Omental fat pad (tissue), 4 donors: ENCODE measurements at places on chromosomes 11 and 22.

- no peak for DNase-seq
These were observed 10.3 kb upstream of the FADD start for GRCh38 chr11:70192666-70193410.

GRCh38 chr11:118064956-118065355 lies 11.9 kb upstream of the TMPRSS4 start:
- DNase-seq: no peak

- no peak for DNase-seq
These were observed 87.5 kb downstream of the DDX10 start for GRCh38 chr11:108752297-108752751.

DNA sequence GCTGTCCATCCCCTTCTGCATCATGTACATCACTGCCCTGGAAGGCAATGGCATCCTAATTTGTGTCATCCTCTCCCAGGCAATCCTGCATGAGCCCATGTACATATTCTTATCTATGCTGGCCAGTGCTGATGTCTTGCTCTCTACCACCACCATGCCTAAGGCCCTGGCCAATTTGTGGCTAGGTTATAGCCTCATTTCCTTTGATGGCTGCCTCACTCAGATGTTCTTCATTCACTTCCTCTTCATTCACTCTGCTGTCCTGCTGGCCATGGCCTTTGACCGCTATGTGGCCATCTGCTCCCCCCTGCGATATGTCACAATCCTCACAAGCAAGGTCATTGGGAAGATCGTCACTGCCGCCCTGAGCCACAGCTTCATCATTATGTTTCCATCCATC lies 337 bp downstream of the OR52B6 start:
- no peak for DNase-seq

DNA sequence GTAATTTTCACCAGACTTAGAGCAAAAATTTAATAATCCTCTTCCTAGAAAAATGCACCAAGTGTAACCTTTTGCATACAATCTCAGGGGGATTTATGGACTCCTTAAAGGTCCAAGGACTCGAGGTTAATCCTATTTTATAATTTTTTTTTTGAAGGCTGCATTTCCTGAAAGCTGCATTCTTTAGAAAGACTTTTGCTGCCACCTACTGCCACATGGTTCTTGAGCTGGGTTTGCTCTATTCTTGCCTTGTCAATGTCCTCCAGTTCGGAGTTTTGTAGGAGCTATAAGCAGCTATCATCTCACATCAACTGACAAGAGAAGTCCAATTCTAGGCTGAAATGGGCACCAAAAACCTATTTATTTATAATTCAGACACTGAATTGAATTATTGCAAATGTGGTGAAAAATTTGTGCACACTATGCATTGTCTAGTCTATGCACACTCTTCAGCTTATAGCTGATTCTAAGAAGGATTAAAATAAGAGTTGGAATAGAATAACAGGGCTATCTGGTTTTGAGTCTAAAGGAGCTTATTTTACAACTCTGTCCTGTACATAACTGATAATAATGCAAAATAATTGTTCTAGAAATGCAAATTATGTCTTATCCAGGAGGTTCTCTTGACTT lies 31.3 kb downstream of the TRAF6 start:
- DNase-seq: no peak

- DNase-seq: no peak
These were observed 507.4 kb downstream of the METTL15 start for GRCh38 chr11:28615542-28615941.

- DNase-seq: no peak
These were observed 129.9 kb upstream of the TTC12 start for GRCh38 chr11:113184498-113184897.

DNA sequence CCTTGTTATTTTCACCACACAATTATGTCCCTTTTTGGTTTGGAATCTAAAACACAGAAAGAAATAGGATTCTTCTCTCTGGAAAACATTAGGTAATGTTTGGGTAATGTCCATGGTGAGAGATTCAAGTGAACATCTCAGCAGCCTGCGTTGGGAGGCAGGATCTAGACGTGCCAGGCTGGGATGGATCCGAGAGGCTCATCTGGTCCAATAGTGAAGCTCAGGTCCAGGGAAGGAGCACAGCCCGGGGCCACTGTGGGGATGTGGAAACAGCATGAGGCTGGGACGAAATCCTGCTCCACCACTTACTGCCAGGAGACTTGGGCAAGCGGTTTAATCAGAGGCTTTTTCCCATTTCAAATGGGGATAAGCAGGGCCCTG lies 109.9 kb downstream of the CSNK2A3 start:
- no peak for DNase-seq

DNA sequence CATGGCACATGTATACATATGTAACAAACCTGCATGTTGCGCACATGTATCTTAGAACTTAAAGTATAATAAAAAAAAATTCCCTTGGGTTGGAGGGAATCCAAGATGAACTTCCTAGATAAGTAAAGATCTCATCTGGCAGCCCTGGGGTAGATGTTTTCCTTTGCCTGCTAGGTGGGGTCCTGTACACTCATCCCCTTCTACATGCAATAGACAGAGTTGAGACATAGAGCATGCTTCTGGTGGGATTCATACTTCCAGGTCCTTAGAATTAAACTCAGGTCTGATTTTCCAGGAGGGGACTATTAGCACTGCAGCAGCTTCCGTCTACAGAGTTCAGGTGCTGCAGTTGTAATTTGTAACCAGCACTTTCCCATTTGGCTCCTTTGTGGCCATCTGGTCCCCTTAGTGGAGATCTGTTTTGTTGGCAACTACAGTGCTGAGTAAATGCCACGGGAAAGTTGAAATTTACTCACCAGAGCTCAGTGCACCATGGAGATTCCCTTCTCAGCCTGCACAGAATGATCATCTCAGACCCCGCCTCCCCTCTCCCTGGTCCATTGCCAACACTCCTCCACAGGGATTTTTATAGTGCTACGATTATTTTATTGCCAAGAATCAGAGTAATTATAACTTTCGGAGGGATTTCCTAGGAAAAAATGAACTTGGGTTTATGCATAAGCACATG lies 220.1 kb upstream of the E2F8 start:
- DNase-seq: peak; percentile 57

GRCh38 chr22:43881091-43882061 lies 10.4 kb downstream of the PNPLA5 start:
- no peak for DNase-seq

GRCh38 chr22:35839841-35840301 lies 122.2 kb downstream of the APOL5 start:
- DNase-seq: no peak

GRCh38 chr22:27626675-27627443 lies 174.7 kb downstream of the MN1 start:
- DNase-seq: no peak

DNA sequence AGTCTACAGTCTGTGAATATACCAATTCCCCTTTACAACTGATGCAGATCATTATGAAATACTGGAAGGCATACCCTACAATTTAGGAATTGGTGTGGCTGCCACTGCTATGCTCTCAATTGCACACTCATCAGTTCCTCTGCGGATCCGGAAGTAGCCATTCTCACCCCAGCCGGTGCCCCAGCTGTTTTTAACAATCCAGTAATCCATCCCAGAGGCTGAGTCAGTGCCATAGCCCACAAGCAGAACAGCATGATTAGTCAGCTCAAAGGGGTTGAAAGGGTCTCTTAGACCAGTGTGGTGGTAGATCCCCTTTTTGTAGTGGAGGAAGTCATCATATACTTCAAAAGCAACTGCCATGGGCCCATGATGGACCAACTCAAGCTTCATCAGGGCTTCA lies 43.6 kb downstream of the CTSC start:
- DNase-seq: no peak

DNA sequence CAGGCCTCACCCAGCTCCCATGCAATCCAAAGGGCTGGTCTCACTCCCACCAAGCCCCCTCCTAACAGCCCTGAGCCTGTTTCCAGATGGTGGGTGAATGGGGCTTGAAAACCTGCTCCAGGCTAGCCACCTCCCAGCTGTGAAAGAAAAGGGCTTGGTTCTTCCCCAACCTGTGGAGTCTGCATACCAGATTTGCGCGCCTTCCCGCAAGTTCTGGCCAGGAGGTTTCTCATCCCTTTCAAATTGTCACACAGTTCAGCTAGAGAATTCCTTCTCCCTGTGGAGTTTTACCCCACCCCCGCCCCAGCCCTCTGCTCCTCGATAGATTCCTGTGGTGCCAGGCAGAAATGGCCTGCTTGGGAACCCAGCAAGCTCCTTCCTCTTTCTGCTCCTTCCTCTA lies 734.6 kb upstream of the FAT3 start:
- no peak for DNase-seq

GRCh38 chr11:20103281-20103680 lies 57.0 kb downstream of the DBX1 start:
- no peak for DNase-seq

- no peak for DNase-seq
These were observed 405.0 kb downstream of the BRD1 start for GRCh38 chr22:49422701-49423100.

DNA sequence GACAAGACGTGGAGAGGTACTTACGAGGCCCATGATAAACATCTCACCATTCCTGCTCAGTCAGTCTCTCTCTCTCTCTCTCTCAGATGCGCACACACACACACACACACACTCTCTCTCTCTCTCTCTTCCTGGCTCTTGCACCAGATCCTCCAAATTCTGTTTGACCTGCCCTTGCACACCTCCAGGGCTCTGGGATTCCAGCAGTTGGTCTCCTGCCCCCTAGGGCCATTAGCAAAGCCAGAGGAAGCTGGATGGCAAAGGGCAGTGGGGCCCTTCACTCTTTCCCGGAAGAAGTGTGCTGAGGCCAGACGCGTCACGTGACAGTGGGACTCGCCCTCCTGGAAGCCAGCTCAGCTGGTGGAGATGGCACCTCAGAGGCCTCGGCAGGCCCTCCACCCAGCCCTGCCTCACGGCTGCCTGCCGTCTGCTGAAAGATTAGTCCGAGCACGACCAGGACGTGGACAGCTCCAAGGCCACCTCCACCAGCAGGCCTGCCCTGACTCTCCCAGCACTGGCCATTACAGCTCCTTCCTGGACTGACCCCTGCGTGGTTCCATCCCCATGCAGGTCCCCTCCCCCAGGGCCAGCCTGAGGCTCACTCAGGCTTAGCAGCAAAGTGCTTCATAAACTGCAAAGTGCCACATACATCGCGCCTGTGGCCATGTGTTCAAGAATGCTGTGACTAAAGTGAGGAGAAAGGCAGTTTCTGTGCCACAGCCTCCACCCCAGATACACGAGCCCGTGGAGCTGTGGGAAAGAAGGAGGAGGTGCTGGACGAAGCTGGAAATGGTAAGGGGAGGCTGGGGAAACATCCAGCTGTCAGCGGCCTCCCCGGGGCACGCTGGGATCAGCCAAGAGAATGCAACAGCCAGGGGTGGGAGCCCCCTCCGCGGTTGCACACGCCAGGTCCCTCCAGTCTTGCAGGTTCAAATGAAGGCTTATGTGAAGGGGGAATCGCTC lies 3.7 kb downstream of the PDGFB start:
- no peak for DNase-seq

GRCh38 chr11:2694495-2694894 lies 5.3 kb downstream of the KCNQ1OT1 start:
- DNase-seq: no peak

GRCh38 chr11:70048279-70049024 lies 29.7 kb upstream of the ANO1 start:
- DNase-seq: no peak

GRCh38 chr11:65425971-65426838 lies 3.6 kb downstream of the NEAT1 start:
- DNase-seq: no peak

GRCh38 chr11:69326622-69327219 lies 32.8 kb downstream of the MYEOV start:
- DNase-seq: no peak

DNA sequence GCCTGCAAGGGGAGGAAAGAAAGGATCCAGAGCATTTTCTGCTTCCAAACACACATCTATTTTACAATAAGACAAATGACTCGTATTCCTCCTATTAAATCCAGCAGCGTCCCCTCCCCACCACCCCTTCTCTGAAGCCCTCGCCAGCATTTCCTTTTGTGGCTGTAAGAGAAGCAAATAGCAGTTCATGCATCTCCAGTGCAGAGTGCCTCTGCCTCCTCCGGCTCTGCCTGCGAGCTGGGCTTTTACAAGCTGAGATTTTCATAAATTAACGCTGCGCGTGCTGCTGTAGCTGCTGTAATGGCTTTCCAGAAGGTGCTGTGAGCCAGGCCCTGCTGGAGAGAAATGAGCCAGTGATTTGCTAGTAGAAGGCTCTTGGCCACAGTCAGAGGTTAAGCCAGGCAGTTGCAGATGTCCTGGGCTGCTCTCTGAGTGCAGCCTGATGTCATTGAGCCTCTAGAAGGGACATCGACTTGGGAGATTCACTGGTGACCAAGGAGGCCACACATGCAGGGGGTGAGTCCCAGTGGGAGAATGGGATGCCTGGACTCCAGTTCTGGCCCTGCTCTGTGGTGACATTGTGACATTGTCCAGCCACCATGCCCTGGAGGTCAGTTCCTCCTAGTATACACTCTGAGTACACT lies 134.5 kb upstream of the NAV2 start:
- DNase-seq: no peak

- DNase-seq: no peak
These were observed 144.3 kb upstream of the ANO3 start for GRCh38 chr11:26187639-26188038.

GRCh38 chr11:59854871-59855270 lies 9.6 kb upstream of the CBLIF start:
- no peak for DNase-seq
